Esophagus mucosa (tissue), 1 donor: ENCODE measurements at places on chromosomes 5 and 9. TPM values are rescaled to one million over a fixed set of nuclear protein-coding genes. Genes with fewer than 3 reads are reported as not detected.

Gene IL3
- not detected for total RNA-seq

- no peak for ATAC-seq
These were observed 12.2 kb downstream of the SLC25A25 start for GRCh38 chr9:128080206-128080605.

DNA sequence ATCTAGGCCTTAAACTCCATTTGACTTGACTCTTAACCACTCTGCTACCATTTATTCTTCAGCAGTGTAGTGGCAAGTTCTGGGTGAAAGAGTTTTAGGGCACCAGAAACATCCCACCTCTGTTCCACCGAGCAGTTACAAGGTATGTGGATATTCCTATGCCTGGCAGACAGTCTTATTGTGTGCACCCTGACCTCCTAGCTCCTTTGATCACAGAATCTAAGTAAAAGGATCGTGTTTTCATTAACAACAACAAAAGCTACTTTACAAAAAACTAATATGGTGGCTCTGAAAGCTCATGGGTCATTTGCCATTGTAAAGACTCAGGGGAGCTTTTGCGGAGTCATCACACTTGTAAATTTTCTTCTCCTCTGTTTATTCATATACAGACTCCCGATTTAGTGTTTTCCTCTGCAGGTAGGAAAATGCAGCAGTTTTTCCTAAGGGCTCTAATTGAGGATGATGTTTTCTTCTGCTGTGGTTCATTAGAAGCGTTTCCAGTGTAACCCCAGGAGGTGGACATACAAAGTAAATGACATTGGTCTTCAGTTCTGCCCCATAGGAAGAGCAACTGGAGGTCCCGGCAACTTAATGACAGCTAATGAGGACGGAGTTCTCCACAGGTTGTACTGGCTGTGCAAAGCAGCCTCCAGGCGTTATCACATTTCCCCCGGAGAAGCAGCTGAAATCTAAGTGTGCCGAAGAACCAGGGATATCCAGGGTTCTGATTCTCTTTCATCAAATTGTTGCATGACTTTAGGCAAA lies 78.2 kb downstream of the ATP10B start:
- ATAC-seq: no peak

DNA sequence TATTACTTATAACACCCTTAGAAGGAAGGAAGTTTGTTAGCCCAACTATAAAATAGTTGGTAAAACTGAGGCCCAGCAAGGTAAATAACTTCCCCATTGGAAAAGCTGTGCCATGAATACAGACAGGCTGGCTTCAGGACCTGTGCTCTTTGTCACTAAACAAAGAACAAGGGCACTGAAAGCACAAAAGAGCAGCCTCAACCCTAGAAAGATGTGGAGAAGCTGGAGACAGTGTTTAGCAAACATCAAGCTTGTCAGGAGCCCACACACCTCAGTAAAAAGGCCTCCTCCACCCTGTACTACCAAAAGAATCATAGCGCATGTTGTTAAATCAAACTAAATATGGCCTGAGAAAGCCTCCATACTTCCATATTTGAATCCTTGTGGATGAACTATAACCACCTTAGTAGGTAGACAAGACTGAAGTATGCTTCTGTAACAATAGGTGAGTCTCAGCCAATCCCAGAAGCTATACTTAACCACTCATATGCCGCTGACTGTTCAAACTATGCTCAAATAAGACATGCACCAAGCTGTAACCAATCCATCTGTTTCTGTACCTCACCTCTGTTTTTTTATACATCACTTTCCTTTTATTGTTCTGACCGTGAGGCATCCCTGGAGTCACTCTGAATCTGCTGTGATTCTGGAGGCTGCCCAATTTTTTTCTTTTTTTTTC lies 18.4 kb upstream of the SCGB3A2 start:
- ATAC-seq: no peak
